GM04503 (cell line): ENCODE measurements at places on chromosomes 5 and 9.

DNA sequence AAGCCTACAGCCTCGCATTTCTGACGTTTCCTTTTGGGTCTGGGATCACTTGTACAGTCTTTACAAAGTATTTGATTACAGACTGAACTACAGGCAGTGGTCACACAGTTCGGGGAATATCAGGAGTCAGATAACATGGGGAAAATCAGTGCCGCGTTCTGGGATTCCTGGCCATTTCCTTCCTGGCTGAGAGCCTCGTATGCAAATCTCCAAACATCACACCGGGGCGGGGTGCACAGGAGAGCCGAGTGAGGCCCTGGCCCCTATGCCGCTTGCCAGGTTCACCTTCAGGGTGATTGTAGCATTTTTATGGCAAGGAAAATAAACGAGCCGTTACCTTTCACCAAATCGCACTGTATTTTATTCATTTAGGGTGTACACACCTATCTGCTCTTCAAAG is 29.6 kb upstream of the SLC9A3 start:
- DNase-seq, result no peak

GRCh38 chr9:8062459-8062858 is 262.9 kb upstream of the DMAC1 start:
- no peak for DNase-seq

DNA sequence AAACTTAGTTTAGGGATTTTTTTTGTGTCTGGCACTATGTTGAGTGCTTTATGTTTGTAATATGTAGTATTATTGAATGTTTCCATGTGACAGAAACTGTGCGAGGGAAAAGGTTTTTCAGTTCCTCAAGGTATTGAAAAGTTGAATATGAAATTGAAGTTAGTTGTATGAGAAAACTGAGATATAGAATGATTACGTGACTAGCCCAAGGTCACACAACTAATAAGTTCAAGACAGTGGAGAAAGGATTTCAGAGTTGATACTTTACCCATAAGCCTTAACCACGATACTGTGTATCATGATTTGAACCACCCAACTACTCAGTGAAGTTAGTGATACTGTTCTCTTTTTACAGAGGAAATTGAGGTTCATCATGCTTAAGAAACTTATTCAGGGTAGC is 5.7 kb downstream of the NIPBL start:
- no peak for DNase-seq

- no peak for DNase-seq
Measured at GRCh38 chr9:2730971-2731370, 13.7 kb downstream of the KCNV2 start.

DNA sequence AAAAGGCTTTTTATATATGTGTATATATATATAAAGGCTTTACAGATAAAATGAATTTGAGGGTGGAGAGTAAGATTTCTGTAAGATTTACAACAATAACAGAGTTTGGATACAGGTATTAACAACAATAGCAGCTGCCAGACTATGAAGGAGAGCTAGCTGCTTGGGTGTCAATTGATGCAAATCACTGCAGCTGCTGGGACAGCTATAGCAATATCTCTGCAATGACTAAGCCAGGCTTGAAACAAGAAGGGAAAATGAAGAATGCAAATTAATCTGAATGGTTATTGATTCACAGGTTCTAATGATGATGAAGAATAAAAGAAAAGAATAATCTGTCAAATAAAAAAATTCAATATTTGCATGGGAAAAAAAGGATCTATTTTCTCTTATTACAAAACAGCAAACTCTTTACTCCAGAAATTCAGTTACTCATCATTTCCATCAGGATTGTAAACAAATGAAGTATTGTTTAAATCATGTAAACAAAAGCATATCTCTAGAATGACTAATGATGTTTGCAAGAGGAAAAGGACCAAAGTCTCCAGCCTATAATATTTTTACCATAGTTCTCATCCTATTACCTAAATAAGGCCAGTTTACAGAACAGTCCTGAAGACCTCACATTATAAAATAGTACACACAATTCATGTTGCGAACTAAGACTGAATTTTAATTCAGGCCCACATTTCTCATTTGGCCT is 219.0 kb downstream of the HTR1A start:
- DNase-seq, result no peak

GRCh38 chr9:13450723-13451122 is 171.2 kb upstream of the MPDZ start:
- no peak for DNase-seq

DNA sequence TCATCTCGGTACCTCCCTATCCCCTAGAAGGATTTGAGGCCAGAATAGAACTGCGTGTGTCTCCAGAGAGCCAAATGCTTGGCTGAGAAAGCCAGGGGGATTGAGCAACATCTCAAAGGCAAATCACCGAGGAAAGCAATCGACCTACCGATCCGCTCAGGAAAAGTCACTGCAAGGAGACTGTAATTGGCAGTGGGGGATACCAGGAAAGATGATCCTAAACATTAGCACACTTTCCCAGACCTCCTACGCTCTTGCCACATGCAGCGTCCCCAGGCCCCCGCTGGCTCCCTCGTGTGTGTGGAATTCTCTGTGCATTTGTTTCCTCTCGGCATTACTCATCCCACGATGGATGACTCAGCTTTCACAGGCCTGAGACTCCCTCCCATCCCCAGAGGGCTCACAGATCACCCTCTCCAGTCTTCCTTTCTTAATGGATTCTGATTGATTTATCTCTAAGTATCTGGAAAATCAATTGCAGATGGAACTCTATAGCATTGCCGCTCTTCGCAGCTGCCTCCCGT is 82.2 kb upstream of the ICE1 start:
- peak; percentile 84 for DNase-seq

DNA sequence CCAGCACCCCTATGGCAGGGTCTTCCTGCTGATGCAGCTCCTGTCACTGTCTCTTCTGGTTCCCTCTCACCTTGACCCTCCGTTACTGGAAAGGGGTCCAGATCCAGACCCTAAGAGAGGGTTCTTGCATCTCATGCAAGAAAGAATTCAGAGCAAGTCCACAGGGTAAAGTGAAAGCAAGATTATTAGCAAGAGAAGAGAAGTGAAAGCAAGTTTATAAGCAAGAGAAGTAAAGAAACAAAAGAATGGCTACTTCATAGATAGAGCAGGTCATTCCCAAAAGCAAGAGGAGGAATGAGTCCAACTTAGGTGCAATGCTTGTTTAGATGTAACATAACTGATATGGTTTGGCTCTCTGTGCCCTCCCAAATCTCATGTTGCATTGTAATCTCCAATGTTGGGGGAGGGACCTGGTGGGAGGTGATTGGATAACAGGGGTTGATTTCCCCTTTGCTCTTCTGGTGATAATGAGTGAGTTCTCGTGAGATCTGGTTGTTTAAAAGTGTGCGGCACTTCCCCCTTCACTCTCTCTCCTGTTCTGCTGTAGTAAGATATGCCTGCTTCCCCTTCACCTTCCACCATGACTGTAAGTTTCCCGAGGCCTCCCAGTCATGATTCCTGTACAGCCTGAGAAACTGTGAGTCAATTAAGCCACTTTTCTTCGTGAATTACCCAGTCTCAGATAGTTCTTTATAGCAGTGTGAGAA is 183.3 kb downstream of the MED10 start:
- DNase-seq, result no peak

GRCh38 chr9:124629600-124629999 is 122.4 kb upstream of the NR5A1 start:
- DNase-seq, result no peak
